Jurkat, Clone E6-1 (cell line): ENCODE measurements at places on chromosomes 3 and 15.

DNA sequence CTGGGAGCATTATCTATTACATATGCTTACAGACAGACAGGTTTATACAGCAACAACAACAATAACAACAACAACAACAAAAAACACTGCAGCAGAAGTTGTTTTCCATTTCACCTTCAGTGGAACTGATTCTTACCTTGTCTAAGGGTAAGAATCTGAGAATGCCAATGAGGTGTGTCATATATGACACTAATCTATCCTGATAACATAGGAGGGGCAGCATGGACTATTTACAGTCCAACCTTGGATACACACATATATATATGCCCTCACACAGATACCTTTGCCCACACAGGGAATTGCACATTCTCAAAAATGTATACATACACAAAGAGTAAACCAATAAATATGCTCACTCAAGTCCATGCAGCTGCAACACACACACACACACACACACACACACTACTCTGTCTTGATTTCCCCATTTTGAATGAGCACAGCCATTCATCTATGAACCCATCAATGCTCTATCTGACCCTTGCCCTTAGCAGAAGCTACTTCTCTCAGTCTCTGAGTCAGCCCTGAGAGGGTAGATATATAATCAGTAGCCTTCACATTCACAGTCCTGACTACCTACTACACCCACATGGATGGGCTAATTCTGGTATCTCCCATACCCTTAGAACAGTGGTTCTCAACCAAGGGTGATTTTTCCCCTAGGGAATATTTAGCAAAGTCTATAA is 9.7 kb upstream of the TRANK1 start:
- no peak for DNase-seq

- DNase-seq = no peak
Measured at GRCh38 chr3:66075281-66075680, 36.6 kb upstream of the MAGI1 start.

- no peak for DNase-seq
Measured at GRCh38 chr15:34889476-34889875, 80.1 kb downstream of the AQR start.

- DNase-seq = no peak
Measured at GRCh38 chr15:60682615-60683014, 203.7 kb upstream of the ICE2 start.

GRCh38 chr3:166637984-166638530 is 742.0 kb downstream of the ZBBX start:
- DNase-seq = no peak

DNA sequence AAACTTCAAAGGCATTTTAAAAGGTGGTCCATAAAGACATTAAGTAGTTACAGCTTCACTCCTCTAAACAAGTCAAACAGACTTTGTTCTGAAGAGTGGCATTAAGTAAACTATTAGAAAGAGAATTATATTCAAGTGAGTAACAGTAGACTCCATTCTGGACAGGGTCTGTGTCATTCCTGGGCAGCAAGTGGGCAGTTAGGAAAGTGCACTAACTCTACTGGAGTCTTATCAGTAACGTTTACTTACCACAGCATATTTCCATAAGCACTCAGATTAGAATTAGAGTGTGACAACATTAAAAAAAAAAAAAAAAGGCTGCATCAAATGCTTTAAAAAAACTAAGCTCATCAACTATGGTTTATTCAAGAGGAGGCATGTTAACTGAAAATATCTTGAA is 10.6 kb downstream of the UBR1 start:
- no peak for DNase-seq

GRCh38 chr3:170220871-170221270 is 1.4 kb upstream of the PRKCI start:
- no peak for DNase-seq

DNA sequence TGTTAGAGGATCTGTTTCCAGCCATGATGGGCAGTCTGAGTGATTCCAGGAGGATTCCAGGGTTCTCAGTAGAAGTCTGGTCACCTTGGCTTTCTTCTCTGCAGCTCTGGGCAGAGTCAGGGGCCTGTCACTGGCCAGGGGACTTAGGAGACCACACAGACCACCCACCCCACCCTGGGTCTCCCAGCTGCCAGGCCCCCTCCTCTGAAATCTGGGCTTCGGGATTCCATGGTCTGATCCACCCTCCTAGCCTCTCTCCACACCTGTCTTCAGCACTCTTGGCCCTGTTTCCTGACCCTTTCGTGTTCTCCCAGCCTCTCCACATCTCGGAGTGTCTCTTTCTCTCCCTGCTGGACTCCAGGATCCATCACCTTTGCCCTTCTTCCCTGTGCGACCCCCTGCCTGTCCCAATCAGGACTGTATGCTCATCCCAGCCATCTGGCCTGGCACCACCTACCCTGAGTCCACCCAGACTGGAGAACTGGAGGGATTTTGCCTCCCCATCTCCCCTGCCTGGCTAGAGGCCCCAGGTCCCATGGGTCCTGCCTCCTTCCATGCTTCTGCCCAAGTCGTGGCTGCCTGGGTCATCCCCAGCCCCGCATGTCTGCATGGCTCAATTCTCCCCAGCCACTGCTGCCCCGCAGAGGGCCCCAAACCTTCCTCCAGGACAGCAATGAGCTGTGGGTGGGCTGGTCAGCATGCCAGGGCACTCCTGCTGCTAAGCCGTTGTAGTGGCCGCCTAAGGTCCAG is 34.3 kb downstream of the GOLGA6L10 start:
- no peak for DNase-seq

GRCh38 chr3:156792114-156792513 is 34.0 kb upstream of the LEKR1 start:
- DNase-seq = no peak

- DNase-seq = no peak
Measured at GRCh38 chr15:70320482-70320881, 222.8 kb upstream of the TLE3 start.

DNA sequence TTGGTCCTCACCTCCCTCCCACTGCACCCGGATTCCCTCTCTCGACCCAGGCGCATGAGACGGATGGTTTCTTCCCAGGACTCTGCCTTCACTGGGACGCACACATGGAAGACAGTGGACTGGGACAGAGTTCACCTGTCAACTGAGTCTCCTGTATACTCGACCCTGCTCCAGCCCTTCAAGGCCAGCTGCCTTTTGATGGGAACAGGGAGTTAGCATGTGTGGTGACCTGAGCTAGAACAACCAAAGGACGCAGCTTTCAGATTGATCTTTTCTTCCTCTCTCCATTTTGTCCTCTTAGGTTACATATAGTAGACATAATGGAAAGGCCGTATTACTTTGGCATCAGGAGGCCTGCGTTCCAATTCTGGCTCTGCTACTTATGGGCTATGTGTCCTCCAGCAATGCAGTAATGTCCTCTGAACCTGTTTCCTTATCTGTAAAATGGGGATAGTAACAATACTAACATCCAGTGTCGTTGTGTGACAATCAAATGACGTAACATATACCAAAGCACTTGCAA is 94.1 kb downstream of the PEX5L start:
- no peak for DNase-seq

- no peak for DNase-seq
Measured at GRCh38 chr3:128266453-128266852, 113.2 kb downstream of the EEFSEC start.

- DNase-seq = peak; percentile 47
Measured at GRCh38 chr3:67384760-67385397, 269.5 kb downstream of the SUCLG2 start.

DNA sequence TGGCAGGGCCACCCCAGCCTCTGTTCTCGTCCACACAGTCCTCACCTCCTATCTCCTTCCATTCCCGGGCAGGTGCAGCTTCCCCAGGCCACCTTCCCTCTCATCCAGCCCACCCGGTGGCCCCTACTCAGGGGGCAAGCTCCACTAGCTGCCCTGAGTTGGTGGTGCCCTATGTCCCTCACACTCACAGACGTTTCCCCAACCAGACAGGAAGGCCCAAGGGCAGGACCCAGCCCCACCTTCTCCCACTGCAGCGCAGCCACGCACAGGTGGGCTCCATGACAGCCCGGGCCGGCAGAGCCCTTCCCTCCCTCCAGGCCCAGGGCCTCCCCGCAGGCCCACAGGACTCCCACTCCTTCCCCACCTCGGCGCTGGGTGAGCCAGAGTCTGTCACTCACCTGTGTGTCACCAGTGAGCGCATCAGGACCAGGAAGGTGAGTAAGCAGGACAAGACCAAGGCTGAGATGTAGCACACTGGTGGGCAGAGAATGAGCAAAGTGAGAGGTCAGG is 11.1 kb downstream of the ISLR start:
- no peak for DNase-seq

GRCh38 chr3:15535732-15536131 is 14.2 kb upstream of the COLQ start:
- DNase-seq = no peak

- DNase-seq = no peak
Measured at GRCh38 chr3:157238457-157238856, 78.5 kb upstream of the CCNL1 start.

GRCh38 chr3:30638685-30639412 is 32.4 kb downstream of the TGFBR2 start:
- DNase-seq = no peak

- DNase-seq = peak; percentile 54
Measured at GRCh38 chr15:74144153-74144775, 13.9 kb downstream of the ISLR2 start.

GRCh38 chr3:187850258-187850921 is 105.1 kb upstream of the BCL6 start:
- DNase-seq = no peak

DNA sequence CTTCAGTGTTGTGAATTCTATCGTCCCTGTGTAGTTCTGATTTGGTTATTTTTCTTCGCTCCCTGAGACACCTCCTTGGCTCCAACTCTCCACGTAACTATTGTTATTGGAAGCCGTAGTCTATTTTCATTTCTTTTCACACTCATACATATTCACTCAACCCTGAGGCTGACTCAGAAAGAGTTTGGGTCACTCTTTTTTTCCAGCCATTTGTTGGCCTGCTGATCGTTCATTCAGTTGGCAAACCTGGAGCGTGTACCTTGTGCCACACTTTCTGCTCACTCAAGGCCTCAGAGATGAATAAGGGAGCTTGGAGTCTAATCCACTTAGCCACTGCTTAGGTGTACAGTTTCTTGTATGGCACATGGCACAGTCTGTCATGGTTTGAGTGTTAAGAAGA is 22.4 kb downstream of the GYG1 start:
- DNase-seq = no peak

DNA sequence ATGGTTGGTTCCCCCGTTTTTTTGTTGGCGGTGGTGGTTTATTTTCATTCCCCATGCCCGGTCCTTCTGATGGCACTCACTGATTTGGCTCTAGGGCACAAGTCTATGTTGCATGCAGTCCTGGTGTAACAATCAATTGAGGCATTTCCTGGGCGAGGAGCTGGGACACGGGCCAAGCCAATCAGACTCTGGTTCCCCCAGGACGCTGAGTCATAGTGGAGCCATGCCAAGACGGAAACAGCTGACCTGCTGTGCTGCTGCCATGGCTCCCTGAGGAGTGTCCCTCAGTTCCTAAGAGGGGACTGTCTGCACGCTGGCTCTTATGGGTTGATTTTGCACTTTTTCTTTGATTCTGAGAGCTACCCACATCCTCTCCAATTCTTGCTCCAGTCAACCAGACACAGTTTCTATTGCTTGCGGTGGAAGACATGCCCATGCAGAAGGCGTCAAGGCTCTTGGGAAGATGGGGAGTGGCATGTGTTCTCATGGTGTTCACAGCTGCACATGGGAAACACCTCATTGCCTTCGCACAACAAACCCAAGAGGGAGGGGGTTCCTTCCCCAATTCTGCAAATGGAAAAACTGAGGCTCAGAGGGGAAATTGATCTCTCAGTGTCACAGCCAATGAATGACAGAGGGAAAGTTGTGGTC is 28.3 kb upstream of the ALDH1L1 start:
- peak; percentile 35 for DNase-seq

GRCh38 chr3:124592658-124593441 is 137.4 kb upstream of the UMPS start:
- no peak for DNase-seq

GRCh38 chr3:105691633-105692032 is 177.2 kb downstream of the CBLB start:
- DNase-seq = no peak

DNA sequence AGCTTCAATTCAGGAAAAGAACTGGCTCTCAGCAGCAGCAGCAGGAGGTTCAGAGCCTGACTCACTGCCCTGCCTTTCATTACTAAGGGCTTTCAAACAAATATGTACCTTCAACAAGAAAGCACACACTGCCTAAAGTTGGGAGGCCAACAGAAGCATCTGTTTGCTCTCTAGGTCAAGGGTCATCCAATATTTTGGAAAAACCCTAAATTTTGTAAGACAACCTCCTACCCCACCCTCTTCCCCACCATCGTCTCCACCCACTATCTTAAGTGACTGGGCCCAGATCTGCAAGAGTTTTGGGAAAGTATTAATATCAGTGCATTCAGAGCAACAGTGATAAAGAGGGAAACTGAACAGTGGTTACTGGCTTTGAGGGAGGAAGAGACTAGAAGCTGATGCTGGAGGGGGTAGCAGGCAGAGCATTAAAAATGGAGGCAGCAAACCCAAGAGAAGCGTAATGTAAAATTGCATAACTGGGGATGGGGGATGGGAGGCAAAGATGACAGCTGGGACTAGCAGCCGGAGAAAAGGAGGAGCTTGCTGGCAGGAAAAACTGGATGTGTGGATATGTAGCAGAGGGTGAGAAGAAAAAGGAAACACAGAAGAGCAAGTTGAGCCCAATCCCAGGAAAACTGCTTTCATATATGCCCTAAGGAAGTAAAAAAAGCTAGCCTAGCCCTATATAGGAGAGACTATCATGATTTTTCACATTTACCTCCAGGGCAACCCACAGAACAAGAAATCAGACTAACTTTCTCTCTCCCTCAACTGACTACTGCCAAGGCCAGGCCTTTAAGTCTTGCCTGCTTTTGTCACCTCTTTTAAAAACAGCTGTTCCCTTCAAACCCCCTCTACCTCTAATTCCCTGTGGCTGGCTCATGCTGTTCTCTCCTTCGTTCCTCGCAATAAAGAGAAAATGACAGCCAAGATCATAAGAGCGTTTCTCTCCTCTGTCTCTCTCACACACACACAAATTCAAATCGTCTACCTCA is 31.4 kb downstream of the NPTN start:
- no peak for DNase-seq

DNA sequence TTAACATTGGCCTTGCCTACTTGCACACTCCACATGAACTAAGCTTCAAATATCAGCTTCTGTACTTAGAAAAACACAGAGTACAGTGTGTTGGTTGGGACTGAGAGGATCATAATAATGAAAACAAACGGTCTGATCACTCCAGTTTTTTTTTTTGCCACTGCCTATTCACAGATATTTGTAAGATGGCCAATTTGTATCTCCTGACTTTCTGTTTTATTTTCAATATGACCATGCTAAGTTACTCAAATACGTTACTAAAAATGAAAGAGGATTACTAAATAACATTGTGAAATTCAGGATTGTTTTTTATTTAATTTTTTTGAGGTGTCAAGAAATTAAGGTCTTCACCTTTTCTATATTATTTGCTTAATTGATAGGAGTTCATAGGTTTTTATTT is 595.1 kb downstream of the TUSC7 start:
- DNase-seq = no peak

DNA sequence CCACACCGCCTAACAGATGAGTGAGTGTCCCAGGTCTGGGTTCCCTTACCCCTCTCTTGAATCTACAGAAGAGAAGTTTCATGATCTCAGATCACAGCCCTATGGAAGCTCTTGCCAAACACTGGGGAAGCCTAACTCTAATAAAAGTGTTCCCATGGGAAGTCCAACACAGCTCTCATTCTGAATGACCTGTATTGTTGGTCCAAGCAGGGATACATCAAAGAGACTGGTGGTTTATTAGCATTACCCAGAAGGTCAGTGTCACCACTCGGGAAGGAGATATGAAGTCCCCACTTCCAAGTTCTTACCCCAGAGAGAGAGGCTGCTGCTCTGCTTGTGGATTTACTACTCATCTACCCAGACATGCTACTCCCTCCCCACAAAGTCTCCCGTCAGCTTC is 9.0 kb upstream of the NCBP2 start:
- DNase-seq = no peak

GRCh38 chr15:88981244-88982215 is 68.4 kb upstream of the MFGE8 start:
- DNase-seq = no peak
